ENCODE measurements at places on chromosomes 5 and 9.

DNA sequence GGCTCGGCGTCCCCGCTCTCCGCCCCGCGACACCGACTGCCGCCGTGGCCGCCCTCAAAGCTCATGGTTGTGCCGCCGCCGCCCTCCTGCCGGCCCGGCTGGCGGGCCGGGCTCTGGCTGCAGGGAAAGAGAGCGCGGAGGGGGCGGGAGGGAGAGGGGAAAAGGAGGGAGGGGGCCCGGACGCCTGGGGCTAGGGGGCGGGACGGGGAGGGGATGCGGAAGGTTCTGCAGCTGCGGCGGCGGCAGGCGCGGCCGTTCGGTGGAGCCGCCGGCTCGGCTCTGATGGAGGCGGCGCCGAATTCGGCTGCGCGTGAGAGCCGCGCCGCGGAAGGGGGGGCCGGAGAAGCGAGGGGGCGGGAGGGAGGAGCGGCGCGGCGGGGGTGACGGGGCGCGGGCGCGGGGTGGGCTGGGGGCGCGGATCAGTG lies at the start of gene MARCHF11:
MARCHF11 (minus strand) TSS at position 281 of the 425 bp plus-strand sequence; CDS start at position 65, 216 bp downstream.
- no peak for DNase-seq

- DNase-seq: no peak
Observed at GRCh38 chr5:173231996-173232498, 3.0 kb downstream of the NKX2-5 start.

GRCh38 chr9:83959061-83959460 lies 21.0 kb downstream of the HNRNPK start:
- peak; percentile 85 for DNase-seq

DNA sequence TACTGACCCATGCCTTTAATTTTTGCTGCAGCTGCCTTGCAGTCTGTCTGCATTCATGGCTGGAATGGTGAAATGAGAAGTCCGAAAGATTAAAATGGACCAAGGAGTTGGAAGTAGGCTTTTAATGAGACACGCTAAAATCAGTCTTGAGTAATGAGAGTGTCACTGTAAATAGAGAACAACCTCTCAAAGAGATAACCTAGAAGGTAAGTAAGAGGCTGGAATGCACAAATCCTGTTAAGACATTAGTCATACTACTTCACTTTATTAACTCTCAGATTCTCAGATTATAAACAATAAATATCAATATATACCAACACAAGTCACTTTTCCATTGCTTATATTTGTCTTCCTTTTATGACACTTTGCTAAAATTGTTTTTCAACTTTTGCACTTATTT lies 880.6 kb upstream of the C9orf72 start:
- DNase-seq: no peak

DNA sequence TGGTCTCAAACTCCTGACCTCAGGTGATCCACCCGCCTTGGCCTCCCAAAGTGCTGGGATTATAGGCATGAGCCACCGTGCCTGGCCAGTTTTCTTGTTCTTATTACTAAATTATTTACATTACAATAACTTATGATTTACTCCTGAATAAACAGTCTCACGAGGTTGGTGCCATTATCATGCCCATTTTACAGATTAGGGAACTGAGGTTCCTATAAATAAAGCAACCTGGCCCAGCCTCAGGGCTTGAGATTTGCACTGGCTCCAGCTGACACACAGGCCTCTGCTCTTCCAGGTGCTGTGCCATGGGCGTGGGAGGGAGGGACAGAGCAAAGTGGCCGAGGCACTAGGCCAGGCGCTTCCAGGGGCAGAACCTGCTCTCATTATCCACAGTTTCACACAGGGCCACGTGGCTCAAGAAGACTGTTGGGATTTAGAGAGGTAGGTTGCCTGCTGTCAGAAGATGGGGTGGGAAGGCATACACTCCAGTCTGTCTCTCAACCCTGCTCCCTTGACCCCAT lies 2.3 kb downstream of the PLPP7 start:
- DNase-seq: no peak

- DNase-seq: no peak
Observed at GRCh38 chr9:87070336-87070735, 123.0 kb upstream of the GAS1 start.

DNA sequence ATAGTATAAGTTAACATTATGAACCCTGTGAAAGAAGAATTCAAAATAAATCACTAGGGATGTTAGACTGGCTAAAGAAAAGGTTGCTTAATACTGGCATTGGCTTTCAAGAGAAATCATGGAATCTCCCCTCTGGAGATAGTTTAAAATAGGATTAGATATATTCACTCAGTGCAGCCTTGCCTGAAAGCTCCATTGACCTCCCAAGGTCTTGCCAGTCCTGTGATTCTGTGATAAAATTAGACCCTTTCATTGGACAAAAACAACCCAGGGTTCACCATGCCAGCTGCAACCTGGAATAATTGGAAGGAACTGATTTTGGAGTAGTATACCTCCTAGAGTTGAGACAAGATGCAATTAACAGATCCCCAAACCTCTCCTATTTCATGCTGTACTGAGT lies 588.1 kb upstream of the MEF2C start:
- no peak for DNase-seq

- DNase-seq: peak; percentile 72
Observed at GRCh38 chr5:124630767-124631704, 115.4 kb downstream of the ZNF608 start.

DNA sequence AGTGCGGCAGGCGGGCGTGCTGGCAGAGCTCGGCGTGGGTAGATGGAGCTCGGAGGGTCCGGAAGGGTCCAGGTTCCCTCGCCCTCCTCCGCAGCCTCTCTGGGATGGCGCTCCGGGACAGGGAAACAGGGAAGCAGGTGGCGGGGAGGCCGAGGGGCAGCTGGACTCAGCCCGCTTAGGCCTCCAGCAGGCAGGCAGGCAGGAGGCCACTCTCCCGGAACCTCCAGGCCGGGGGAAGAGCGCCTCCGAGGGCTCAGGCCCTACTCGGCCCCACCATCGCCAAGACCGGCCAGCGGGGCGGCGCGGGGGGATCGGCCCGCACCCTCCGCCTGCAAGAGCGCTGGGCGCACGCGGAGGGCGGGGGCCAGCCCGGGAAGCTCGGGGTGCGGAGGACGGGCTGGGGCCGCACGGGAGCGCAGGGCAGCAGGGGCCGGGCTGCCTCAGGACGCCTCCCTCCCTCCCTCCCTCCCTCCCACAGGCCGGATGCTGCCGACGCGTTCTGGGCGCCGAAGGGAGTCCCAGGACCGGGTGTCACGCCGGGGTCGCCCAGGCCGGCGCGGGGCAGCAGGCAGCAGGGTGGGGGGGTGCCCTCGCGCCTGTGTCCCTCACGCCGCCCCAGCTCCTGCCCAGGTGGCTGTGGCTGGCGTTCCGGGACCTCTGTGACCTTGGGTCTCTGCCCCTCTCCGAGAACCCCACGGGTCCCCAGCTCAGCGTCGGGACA lies 977 bp downstream of the MGAT4B start:
- DNase-seq: peak; percentile 32

GRCh38 chr9:127915801-127916719 lies 781 bp downstream of the ST6GALNAC4 start:
- DNase-seq: no peak

DNA sequence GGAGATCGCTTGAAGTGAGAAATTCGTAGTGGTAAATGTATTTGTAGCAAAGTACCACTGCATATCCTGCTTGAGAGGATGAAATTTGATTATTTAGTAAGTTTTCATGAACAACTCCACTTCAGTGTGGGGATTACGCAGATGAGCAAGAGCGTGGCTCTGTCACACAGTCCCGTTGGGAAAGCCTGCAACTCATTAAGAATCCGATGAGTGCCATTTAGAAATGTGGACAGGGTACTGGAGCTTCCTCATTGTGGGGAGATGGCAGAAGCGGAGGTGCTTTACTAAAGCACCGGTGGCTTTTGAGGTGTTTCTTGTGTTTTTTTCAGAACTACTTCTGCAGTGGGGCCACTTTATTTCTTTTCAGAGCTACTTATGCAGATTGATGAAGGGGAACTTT lies 1.4 kb downstream of the TJP2 start:
- DNase-seq: peak; percentile 53

DNA sequence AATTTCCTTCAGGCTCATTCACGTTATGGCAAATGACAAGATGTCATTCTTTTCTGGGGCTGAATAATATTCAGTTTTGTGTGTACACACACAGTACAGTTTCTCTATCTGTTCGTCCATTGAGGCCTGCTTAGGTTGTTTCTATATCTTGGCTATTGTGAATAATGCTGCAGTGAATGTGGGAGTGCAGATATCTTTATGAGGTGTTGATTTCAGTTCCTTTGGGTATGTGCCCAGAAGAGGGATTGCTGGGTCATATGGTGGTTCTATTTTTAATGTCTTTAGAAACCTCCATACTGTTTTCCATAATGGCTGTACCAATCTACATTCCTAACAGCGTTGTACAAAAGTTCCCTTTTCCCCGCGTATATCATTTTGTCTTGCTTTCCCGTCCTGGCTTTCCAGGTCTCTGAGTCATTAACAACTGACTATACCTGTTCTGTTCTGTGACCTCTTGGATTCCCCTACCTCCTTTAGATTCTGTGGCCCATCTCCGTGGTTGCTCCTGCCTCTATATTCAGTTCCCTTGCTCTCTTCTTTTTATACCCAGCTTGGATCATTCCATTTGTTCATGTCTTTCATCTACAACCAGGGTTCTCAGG lies 6.8 kb downstream of the SNX30 start:
- DNase-seq: no peak

DNA sequence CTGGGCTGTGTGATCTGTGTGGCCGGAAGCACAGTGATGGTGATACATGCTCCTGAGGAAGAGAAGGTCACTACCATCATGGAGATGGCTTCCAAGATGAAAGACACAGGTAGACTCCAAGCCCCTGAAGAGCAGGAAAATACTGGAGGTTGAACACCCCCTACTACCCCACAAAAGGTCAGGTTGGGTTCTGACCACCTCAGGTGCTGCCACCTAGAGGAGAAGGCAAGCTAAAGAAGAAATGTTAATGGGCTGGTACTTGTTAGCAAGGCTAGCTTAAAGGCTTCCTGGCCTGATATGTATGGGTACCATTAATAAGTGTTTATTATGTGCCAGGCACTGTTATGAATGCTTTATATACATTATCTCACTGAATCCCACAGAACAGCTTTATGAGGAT lies 11.7 kb downstream of the NIPAL4 start:
- DNase-seq: peak; percentile 60

GRCh38 chr5:143402553-143403333 lies 743 bp downstream of the NR3C1 start:
- DNase-seq: peak; percentile 40

GRCh38 chr5:139562847-139563246 lies 1.7 kb downstream of the UBE2D2 start:
- DNase-seq: no peak

DNA sequence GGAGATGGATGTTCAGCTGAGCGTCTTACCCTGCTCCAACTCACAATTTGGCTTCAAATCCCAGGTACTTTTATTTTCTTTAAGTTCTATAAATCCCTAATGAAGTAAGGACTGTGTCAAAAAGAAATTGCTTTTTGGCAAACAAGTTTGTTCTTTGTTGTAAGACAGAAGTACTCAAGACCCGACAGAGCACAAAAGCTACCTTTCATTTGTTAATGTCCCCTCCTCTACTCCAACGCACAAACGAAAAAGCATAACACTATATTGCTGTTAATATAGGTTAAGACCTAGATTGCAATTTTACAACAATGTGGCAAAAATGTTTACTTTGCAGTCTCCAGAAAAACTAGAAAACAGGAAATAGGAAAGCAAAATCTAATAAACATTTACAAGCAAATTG lies 595.4 kb upstream of the DMAC1 start:
- DNase-seq: no peak

DNA sequence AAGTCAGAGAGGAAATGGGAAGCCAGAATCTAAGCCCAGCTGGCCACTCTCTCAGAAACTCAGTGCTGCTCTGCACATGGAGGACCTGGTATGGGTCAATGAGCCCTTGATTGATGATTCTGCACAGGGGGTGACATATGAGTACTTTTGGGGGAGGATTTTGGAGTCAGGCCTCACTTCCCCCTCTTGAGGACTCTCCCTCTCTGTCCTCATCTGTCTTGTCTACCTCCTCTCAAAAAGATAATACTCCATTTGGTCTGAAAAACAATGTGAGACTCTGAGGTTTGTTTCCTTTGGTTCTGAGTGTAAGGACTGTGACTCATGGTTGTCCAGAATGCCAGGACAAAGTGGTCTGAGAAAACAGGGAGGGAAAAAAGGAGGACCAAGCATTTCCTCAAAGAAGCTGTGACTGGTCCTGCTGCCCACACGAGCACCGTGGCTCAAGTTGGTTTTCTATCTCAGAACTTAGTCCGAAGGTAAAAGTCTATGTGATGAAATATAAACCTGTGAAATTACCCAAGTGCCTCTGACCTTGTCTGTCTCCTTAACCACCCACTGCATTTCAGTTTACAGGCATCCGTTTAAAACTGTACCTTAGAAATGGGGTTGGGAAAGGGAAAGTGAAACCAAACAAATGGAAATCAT lies 11.1 kb downstream of the TTC39B start:
- peak; percentile 58 for DNase-seq

- DNase-seq: no peak
Observed at GRCh38 chr5:147754372-147755122, 28.0 kb downstream of the JAKMIP2 start.

GRCh38 chr5:139014726-139015125 lies 139.6 kb upstream of the LRRTM2 start:
- peak; percentile 7 for DNase-seq

- peak; percentile 56 for DNase-seq
Observed at GRCh38 chr5:115985802-115986757, 23.8 kb downstream of the LVRN start.

GRCh38 chr5:139524446-139524845 lies 36.7 kb upstream of the UBE2D2 start:
- no peak for DNase-seq

GRCh38 chr9:1939926-1940368 lies 75.2 kb upstream of the SMARCA2 start:
- DNase-seq: no peak

DNA sequence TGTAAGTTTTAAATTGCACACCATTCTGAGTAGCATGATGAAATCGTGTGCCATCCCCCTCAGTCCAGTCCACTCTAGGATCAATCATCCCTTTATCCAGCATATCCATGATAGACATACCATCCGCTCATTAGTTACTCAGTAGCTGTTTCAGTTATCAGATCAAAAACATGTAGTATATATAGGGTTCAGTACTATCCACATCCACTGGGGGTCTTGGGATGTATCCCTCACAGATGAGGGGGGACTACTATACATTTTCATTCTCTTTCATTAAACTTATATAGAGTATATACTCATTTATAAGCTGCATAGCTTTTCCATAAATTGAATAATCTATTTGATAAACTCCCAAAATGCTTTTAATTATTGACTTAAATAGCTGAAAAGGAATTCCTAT lies 67.6 kb downstream of the MEIKIN start:
- DNase-seq: no peak

DNA sequence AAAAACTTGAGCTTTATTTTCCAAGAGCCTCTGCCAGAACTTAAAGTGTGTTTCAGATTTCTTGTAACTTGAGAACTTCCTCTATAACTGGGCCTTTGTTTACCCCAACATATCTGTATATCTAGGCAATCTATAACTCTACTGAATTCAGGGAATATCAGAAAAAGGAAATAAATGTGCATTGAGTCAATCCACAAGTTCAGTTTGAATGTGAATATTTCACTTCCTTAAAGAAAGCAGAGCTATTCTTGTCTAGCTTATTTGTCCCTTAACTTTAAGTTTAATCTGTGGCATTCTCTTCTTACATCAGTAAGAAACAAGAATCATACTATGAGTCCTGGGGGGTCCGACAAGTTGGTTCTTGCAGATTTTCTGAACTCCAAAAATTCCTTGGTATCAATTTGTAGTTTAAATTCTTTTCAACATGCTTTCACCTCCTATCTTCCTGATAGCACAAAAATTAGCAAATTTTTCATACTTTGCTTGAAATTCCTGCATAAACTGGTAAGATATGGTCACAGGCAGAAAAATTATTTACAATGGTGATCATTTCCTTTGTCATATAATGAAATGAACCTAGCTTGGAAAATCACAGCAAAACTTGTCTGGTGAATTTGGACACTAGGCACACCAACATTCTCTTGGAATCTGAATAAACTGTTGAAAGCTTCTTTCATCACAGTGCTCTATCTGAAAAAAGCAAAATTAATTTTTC lies 19.8 kb upstream of the ITGA1 start:
- DNase-seq: no peak

Data from fibroblast of skin of scalp (primary cell).